ENCODE measurements at places on chromosomes 5 and 9.

DNA sequence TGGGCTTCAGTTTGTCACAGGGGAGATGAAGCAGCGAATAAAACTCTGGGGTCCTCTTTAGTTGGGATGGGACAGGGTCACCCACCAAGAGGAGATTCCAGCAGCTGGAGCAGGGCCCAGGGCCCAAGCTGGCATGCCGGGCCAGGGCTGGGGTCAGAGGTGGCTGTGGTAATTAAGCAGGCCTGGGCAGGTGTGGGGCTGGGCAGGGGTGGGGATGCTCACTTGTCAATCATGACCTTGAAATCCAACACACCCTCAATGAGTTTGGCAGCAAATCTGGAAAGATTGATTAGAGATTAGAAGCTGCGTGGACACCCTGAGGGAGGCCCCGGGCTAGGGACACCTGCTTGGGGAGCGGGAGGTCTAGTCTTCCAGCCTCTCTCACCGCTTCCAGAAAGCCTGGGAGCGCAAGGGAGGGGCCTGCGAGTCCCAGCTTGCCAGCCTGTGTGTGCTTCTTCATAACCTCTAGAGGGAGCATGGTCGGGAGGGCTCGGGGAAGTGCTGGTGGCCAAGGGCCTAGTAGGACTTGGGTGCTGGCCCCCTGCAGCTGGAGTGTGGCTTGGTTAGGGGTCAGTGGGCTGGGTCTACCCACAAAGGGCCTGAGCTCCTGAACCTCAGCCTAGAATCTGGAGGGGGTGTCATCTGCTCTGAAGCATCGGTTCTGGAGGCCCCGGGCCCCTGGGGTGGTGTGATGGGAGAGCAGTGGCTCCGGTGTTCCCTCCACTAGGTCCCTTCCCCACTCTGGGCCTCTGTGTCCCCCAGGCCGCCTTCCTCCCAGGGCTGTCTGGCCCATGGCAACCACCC, 7.6 kb downstream of the CRAT start:
- no peaks in the 10 kb centered on the region for H3K4me1 ChIP-seq
- no peaks in the 10 kb centered on the region for H3K27me3 ChIP-seq
- DNase-seq: peak; percentile 82
- H3K27ac ChIP-seq: no peak overlapping the region
- no peak overlapping the region for H3K4me3 ChIP-seq
- H3K36me3 ChIP-seq: no peaks in the 10 kb centered on the region

- no peaks in the 10 kb centered on the region for H3K36me3 ChIP-seq
- no peaks in the 10 kb centered on the region for H3K4me1 ChIP-seq
- no peaks in the 10 kb centered on the region for H3K27me3 ChIP-seq
- H3K4me3 ChIP-seq: no peak overlapping the region
- no peak overlapping the region for H3K27ac ChIP-seq
These were observed 89.6 kb downstream of the TRIM36 start for GRCh38 chr5:115079924-115080623.

DNA sequence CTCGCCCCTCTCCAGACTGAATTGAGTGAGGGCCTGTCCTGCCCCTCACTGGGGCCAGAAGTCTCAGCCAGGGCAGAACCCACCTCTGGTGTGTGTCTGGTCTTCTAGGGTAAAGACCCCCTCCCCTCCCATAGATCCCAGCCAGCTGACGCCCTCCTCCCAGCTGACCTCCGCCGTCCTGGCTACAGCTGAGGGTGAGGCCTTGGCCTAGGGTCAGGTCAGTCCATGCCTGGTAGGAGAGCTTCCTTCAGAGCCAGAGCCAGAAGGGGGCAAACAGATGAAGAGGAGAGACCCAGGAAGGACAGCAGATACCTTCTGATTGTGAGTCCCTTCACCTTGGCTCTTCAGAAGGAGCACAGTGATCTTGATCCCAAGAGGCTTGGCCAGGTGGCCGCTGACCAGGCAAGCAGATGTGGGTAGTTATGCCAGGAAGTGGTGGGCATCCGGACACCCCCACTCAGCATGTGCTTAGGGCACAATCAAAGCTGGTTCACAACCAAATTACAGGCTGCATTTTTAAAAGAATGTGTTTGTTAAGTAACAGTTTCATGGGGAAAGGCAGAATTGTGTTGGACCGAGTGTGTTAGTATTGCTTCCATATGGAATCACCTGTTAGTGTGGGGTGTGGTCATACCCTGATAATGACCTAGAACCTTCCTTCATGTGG, 29.9 kb downstream of the JADE2 start:
- peaks cover 7% of the 10 kb centered on the region for H3K36me3 ChIP-seq
- no peak for DNase-seq
- no peak overlapping the region for H3K4me3 ChIP-seq
- H3K4me1 ChIP-seq: no peaks in the 10 kb centered on the region
- no peak overlapping the region for H3K27ac ChIP-seq
- H3K27me3 ChIP-seq: no peaks in the 10 kb centered on the region

- DNase-seq: no peak
- H3K27me3 ChIP-seq: no peaks in the 10 kb centered on the region
- no peak overlapping the region for H3K27ac ChIP-seq
- H3K36me3 ChIP-seq: no peaks in the 10 kb centered on the region
- no peak overlapping the region for H3K4me3 ChIP-seq
These were observed 23.0 kb downstream of the ARRDC3 start for GRCh38 chr5:91359962-91360609.

- DNase-seq: no peak
- H3K4me3 ChIP-seq: no peak overlapping the region
- H3K27me3 ChIP-seq: no peaks in the 10 kb centered on the region
- no peaks in the 10 kb centered on the region for H3K4me1 ChIP-seq
- H3K27ac ChIP-seq: no peak overlapping the region
These were observed 32.3 kb upstream of the EGFLAM start for GRCh38 chr5:38226091-38226490.

- H3K36me3 ChIP-seq: no peaks in the 10 kb centered on the region
- H3K4me3 ChIP-seq: no peak overlapping the region
- no peaks in the 10 kb centered on the region for H3K4me1 ChIP-seq
- H3K27me3 ChIP-seq: no peaks in the 10 kb centered on the region
These were observed 123.5 kb downstream of the TARS1 start for GRCh38 chr5:33563983-33564908.

- no peak overlapping the region for H3K27ac ChIP-seq
- H3K27me3 ChIP-seq: no peaks in the 10 kb centered on the region
- DNase-seq: no peak
- no peaks in the 10 kb centered on the region for H3K4me1 ChIP-seq
- H3K4me3 ChIP-seq: no peak overlapping the region
- peaks cover 41% of the 10 kb centered on the region for H3K36me3 ChIP-seq
These were observed 19.3 kb downstream of the BRD9 start for GRCh38 chr5:873328-873727.

DNA sequence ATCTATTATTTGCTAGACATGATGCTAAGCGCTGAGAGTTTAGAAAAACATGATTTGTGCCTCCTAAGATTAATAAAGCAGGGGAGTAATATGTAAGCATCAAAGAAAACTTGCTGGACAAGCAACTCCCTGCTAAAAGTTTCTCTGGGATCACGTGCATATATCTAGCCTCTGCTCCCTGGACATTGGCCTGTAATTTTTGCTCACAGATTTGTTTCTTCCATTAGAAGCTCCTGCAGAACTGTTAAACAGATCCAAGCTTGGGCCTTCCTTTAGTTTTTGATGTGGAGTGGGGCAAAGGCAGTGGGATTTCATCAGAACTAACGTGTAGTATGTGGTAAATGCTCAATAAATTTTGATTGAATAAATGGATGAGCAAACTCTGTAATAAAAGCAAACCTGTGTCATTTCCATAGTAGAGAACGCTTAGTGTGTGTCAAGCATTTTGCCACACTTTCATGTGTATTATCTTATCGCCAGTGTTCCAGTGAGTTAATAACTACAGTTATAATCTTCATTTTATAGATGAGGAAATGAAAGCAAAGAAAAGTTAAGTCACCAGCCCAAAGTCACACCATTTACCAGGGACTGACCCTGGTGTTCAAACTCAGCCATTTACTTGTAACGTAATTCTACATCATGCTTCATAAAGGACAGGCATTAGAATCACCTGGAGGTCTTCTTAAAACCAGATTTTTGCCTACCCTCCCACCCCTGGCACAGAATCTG, 100.3 kb downstream of the PCSK5 start:
- H3K36me3 ChIP-seq: no peaks in the 10 kb centered on the region
- no peak for DNase-seq
- H3K4me3 ChIP-seq: no peak overlapping the region
- no peaks in the 10 kb centered on the region for H3K4me1 ChIP-seq
- no peak overlapping the region for H3K27ac ChIP-seq
- no peaks in the 10 kb centered on the region for H3K27me3 ChIP-seq

DNA sequence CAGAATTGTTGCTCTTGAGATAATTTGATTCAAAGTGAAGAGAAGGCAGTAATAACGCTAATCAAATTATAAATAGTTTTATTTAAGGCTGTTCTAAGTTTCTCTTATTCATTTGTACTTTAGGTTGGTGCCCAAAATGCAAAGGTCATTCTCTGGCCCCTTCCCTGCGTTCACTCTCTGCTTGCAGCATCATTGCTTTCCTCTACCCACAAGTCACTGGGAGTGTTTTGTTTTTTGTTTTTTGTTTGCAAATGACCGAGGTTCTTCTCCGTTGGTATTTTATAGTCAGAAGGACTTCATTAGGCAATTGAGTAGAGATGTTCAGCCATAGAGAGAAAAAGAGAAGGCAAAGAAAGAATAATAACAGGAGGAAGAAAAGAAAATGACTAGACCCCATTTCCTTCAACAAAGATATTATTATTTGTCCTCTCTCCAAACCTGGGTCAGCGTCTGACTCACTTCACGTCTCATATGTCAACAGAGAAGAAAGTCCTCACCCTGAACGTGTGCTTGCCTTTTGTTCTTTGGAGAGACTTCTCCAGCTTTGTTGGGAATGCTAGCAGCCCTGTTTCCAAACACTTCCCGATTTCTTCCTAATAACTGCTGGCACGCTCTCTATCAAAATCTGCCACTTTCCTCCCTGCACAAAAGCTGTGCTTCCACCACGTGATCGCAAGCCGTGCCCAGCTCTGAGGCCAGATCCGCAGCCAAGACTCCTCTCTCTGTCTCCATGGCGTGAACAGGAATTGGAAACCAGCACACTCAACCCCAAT, 119.8 kb downstream of the EBF1 start:
- no peak overlapping the region for H3K4me3 ChIP-seq
- H3K4me1 ChIP-seq: peaks cover 1% of the 10 kb centered on the region
- H3K36me3 ChIP-seq: no peaks in the 10 kb centered on the region
- no peak overlapping the region for H3K27ac ChIP-seq
- peak; percentile 21 for DNase-seq

DNA sequence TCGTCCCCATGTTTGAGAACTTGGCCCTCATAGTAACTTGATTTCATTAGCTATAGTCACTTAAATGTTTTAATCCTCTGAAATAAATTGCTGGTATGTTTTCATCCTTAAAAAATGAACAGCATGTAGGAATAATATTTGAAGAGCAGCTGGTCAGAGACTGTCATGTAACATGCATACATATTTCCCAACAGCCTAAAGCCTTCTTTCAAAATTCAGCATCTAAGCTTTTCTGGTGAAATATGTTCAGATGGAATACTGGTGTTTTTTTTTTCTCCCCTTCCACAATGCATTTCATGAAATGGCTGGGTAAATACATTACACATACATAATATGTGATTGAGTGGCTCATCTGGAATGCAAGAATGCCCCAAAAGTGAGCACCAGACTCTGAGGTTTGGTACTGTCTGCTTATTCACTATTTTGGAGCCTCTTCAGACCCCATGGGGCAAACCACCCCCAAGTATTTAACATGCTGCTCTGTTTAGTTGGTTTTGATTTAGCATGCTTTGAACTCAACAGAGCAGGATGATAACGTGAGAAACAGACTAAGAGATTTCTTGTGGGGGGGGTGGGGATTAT, 94.0 kb downstream of the SMARCA2 start:
- DNase-seq: no peak
- no peaks in the 10 kb centered on the region for H3K4me1 ChIP-seq
- H3K27me3 ChIP-seq: no peaks in the 10 kb centered on the region
- no peaks in the 10 kb centered on the region for H3K36me3 ChIP-seq
- no peak overlapping the region for H3K27ac ChIP-seq
- no peak overlapping the region for H3K4me3 ChIP-seq

- no peaks in the 10 kb centered on the region for H3K4me1 ChIP-seq
- no peaks in the 10 kb centered on the region for H3K36me3 ChIP-seq
- no peaks in the 10 kb centered on the region for H3K27me3 ChIP-seq
- DNase-seq: no peak
These were observed 53.0 kb upstream of the RFX3 start for GRCh38 chr9:3578786-3579185.

DNA sequence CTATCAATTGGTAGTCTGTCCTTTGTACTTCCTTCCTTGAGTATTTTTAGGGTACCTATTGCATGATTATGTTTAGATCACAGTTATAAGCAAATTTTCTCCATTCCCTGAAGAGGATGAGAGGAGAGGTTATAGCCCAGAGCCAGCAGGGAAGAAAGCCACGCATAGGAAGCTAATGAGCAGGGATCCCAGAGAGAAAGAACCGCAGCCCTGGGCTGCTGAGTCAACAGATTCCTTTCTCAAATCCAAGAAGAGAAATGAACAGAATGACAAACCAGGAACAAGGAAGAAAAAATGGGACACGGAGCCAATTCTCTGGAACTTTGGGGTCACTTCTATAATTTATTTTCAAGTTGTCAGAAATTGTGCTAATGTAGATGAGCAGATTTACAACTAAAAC, 284.5 kb downstream of the RFX3 start:
- no peak overlapping the region for H3K4me3 ChIP-seq
- peak; percentile 50 for DNase-seq
- no peaks in the 10 kb centered on the region for H3K4me1 ChIP-seq
- H3K27me3 ChIP-seq: no peaks in the 10 kb centered on the region
- no peaks in the 10 kb centered on the region for H3K36me3 ChIP-seq

DNA sequence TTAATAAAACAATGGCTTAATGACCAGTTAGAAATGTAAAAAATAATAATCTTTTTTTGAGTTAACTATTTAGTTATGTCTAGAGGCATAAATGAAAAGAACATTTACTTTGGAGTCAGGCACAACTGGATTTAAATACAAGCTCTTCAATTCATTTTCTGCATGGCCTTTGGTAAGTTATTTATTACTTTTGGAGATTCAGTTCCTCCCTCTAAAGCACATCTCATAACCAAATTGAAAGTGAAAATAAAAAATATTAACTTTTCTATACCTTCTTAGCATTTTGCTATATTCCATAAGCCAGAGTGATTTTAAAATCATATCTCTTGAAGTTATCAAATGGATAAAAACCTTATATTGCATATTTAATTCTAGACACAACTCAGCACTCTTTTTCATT, 434.9 kb upstream of the SMARCA2 start:
- no peak for DNase-seq
- H3K27me3 ChIP-seq: no peaks in the 10 kb centered on the region
- H3K36me3 ChIP-seq: no peaks in the 10 kb centered on the region

DNA sequence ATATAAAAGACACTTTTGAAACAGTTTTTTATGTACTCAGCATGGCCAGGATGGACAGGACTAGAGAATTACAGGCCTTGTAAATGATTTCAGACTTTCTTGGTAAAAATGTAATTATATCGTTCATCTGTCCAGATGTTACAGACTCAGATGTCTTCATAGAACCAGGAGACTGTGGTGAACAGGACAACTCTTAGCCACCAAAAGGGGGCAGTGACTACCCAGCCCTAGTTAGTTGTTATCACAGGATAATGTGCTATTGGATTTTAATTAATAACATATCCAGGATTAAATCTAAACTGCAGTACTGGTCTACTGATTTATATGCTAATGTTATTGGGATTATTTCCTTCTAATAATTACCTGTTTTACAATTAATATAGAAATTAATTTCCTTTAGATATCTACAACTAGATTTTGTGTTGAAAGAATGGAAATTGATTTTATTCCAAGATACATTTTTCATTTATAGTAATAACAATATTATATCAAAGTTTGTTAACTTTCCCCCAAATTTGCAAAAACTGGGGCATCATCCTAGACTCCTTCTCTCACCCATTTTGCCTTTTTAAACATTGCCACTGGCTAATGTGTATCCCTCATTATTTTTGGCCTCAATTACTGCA, 99.4 kb downstream of the MTREX start:
- H3K4me3 ChIP-seq: no peak overlapping the region
- no peaks in the 10 kb centered on the region for H3K27me3 ChIP-seq
- peaks cover 2% of the 10 kb centered on the region for H3K36me3 ChIP-seq
- H3K27ac ChIP-seq: no peak overlapping the region
- no peaks in the 10 kb centered on the region for H3K4me1 ChIP-seq
- peak; percentile 49 for DNase-seq

Data from mesendoderm (in vitro differentiated cells).